Transverse colon (tissue), 4 donors: ENCODE measurements at places on chromosomes 3 and 15. TPM values are rescaled to one million over a fixed set of nuclear protein-coding genes. Genes with fewer than 3 reads are reported as not detected.

DNA sequence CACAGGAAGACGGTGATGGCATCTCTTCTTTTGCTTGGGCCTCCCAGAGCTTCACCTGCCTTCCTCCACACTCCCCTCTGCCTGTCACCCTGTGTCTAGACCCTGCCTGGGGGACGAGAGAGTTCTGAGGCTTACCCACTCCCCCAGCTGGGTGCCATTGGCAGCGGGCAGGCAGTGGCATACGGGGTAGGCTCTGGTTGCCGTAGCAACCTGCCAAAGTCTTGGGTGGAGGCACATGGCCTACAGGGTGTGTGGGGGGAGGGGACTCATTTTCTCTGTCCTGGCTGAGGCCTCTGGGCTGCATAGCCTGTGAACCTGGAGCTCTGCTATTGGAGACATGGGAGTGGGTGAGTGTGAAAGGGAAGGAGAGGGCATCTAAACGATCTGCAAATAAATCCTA is 4.4 kb downstream of the INSYN1 start:
- H3K36me3 ChIP-seq, result no peaks in the 10 kb centered on the region
- no peak overlapping the region for H3K27ac ChIP-seq
- peaks cover 9% of the 10 kb centered on the region for H3K4me1 ChIP-seq
- H3K4me3 ChIP-seq, result no peak overlapping the region

DNA sequence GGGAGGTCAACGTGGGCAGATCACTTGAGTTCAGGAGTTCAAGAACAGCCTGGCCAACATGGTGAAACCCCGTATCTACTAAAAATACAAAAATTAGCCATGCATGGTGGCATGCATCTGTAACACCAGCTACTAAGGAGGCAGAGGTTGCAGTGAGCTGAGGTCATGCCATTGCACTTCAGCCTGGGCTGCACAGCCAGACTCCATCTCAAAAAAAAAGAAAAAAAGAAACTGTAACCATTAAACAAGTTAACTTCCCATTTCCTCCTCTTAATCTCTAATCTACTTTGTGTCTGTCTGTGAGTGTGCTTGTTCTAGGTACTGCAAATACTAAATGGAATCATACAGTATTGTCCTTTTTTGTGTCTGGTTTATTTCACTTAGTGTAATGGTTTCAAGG is 2.7 kb downstream of the RBM6 start:
- H3K4me3 ChIP-seq, result no peak overlapping the region
- no peaks in the 10 kb centered on the region for H3K36me3 ChIP-seq
- no peak overlapping the region for H3K27ac ChIP-seq

Gene NMB
- total RNA-seq, result 2.3 TPM

DNA sequence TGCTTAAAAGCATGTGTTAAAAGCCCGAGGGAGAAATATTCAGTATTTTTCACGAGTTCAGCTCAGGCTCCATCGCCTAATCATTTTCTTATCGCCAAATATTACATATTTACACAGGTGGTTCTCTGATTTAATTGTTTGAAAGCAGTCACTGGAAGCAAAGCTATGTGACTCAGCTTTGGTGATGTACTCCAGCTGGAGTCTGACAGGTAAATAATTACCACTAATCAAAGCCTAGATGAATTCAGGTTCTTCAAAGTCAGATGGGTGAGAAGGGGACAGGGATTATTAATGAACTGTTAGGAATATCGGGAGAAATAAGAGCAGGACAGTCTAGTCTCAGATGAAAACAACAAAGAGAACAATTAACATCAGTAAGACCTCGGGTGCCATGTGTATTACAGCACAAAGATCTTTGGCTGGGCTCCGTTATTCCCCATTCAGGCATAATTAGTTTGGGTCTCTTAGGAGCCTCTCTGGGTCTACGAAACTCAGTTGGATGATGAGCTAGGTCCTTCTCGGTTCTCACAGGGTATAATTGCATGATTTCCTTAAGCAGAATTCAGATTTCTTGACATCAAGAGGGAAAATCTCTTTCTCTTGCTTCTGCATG is 331.7 kb upstream of the ADAMTS9 start:
- no peak for DNase-seq
- no peak overlapping the region for H3K27ac ChIP-seq
- no peak overlapping the region for H3K4me3 ChIP-seq
- no peaks in the 10 kb centered on the region for H3K36me3 ChIP-seq
- peaks cover 2% of the 10 kb centered on the region for H3K4me1 ChIP-seq

Gene ISLR
- 23.9 TPM for total RNA-seq

DNA sequence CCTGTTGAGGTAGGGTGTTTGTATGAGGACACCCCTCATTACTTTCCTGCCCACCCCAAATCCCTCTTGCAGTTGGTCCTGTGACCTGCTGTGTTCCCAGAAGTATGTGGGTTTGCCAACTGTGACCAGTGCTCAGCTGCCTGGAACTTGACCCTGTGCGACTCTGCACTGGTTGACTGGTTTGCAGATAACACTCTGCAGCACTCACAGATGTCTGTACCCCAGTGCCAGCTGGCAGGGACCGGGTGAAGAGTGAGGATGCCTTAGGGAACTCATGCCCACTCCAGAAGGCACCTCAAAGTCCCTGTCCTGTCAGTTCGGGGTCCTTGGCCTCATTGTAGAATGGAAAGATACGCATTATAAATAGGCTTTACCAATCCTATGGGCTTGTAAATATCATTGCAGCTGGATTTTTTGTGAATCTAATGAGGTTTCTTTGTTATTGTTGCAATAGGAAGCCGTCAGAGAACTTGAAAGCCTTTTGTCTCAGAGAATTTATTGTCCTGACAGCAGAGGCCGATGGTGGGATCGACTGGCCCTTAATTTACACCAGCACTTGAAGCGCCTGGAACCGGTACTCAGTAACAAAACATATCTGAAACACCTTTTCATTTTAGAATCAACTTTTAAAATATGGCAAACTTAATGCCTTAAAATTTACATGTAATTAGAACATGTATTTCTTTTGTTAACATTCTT is 18.2 kb downstream of the FAN1 start:
- H3K4me3 ChIP-seq, result no peak overlapping the region
- H3K36me3 ChIP-seq, result no peaks in the 10 kb centered on the region
- peak overlapping the region; percentile 55 for H3K27ac ChIP-seq
- H3K4me1 ChIP-seq, result peaks cover 4% of the 10 kb centered on the region
- DNase-seq, result no peak
- no peaks in the 10 kb centered on the region for H3K27me3 ChIP-seq

Gene GADL1
- total RNA-seq, result not detected

- no peaks in the 10 kb centered on the region for H3K27me3 ChIP-seq
- DNase-seq, result no peak
- H3K27ac ChIP-seq, result no peak overlapping the region
- H3K4me3 ChIP-seq, result no peak overlapping the region
Measured at GRCh38 chr15:74977599-74977998, 17.8 kb upstream of the SCAMP5 start.

DNA sequence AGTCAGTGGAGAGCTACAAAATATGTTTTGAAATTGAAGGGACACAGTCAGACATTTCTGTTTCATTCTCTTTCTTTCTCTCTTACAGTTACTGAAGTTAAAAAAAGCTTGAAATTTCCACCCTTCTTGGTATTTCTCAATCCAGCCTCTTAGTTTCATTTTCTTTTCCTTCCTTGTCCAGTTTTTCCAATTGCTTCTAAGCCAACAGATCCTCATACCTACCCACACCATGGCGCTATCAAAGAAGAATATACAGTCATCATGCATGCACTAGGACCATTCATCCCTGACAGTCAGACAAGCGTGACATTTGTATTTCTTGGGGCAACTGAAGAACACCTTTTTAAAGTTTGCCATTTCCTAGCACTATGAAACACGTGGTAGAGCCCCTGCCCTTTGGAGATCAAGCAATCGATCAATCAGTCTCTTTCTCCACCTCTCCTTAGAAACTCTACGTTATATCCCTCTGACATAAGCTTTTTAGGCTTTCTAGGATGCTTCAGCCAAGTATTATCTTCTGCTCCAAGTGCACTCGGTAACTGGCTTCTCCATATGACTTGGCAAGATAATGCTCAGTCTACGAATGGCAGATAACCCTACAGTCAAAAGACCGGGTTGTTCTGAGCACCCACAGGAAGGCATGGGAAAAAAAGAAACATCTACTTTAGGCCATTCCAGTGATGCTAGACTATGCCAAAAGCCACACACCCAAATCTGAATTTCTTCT is 65.4 kb downstream of the FBN1 start:
- peaks cover 11% of the 10 kb centered on the region for H3K4me1 ChIP-seq
- H3K4me3 ChIP-seq, result no peak overlapping the region
- H3K36me3 ChIP-seq, result no peaks in the 10 kb centered on the region
- no peaks in the 10 kb centered on the region for H3K27me3 ChIP-seq
- no peak for DNase-seq

GRCh38 chr3:79558943-79559342 is 208.9 kb downstream of the ROBO1 start:
- H3K27me3 ChIP-seq, result no peaks in the 10 kb centered on the region
- DNase-seq, result no peak
- no peaks in the 10 kb centered on the region for H3K4me1 ChIP-seq
- no peaks in the 10 kb centered on the region for H3K36me3 ChIP-seq
- no peak overlapping the region for H3K4me3 ChIP-seq
- H3K27ac ChIP-seq, result no peak overlapping the region

Gene ISL2
- not detected for total RNA-seq

Gene ACSBG1
- total RNA-seq, result not detected

GRCh38 chr3:27326629-27327545 is 42.3 kb downstream of the NEK10 start:
- no peaks in the 10 kb centered on the region for H3K36me3 ChIP-seq
- H3K27me3 ChIP-seq, result no peaks in the 10 kb centered on the region
- peak; percentile 25 for DNase-seq
- H3K4me1 ChIP-seq, result peaks cover 6% of the 10 kb centered on the region
- no peak overlapping the region for H3K4me3 ChIP-seq

DNA sequence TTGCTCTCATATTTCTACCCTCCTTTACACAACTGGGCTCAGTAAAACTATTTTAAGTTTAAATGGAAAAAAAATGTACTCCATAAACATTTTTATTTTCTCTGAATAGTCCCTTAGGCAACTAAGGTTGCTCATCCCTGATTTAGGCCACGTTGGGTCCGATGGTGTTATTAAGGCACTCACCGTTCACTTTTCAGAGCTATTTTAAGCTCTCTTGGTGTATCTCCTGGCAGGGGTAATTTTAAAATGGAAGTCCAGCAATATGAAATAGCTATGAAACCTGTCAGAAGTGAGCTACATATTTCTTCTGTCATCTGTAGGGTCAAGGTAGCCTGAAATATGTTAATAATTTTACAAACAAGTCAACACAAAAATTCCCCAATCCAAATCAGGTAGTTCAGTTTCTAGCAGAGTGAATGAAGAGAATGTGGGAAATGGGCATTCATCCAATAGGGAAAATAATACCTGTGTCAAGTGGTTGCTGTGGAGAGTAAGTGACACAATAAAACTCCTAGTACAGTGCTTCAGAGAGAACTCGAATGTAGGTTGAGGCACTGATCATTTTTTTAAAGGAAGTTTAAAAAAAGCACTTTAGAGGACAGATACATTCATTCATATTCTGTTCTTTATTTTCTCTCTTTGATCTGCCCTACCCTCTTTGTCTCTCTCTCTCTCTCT is 209.3 kb upstream of the FEZF2 start:
- no peak overlapping the region for H3K4me3 ChIP-seq
- H3K27me3 ChIP-seq, result no peaks in the 10 kb centered on the region

GRCh38 chr3:56294286-56294685 is 174.0 kb downstream of the ERC2 start:
- no peaks in the 10 kb centered on the region for H3K4me1 ChIP-seq
- no peak overlapping the region for H3K27ac ChIP-seq
- no peaks in the 10 kb centered on the region for H3K36me3 ChIP-seq
- no peak overlapping the region for H3K4me3 ChIP-seq

DNA sequence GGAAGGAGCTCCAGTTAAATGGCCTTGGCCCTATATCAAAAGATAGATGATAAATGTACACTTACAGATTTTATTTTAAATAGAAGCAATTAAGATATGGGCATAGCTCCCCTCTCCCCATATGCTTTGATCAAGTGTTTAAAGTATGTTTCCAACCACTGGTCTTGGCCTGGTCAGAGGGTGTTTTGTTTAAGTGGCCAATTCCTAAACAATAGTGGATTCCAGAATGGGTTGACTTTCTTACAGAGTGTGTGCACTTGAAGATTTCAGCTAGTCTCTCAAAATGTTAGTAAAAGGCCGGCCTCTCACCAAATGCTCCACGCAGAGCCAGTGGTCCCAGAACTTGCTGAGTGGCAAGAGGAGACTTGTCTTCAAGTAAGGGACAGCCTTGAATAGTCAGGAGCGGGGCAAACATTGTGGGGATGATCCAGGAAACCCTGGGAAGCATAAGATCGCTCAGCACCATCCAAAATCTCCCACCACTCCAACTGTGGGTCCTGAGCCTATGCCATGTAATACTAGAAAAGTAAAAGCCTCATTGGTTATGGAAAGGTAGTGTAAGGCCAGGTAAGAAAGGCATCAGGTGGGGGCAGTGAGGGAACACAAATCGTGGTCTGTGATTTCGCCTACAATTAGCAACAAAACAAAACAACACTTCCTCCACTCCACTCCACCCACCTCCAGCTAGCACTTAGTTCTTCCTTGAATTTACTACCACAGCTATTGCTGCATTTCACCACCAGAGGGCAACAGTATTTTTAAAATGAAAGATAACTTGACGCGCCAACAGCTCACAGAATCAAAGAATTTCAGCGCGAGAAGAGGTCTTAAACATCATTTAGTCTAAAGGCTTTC is 4.8 kb downstream of the RARRES1 start:
- DNase-seq, result peak; percentile 64
- no peak overlapping the region for H3K4me3 ChIP-seq
- peak overlapping the region; percentile 90 for H3K27ac ChIP-seq
- H3K4me1 ChIP-seq, result peaks cover 68% of the 10 kb centered on the region
- no peaks in the 10 kb centered on the region for H3K36me3 ChIP-seq

DNA sequence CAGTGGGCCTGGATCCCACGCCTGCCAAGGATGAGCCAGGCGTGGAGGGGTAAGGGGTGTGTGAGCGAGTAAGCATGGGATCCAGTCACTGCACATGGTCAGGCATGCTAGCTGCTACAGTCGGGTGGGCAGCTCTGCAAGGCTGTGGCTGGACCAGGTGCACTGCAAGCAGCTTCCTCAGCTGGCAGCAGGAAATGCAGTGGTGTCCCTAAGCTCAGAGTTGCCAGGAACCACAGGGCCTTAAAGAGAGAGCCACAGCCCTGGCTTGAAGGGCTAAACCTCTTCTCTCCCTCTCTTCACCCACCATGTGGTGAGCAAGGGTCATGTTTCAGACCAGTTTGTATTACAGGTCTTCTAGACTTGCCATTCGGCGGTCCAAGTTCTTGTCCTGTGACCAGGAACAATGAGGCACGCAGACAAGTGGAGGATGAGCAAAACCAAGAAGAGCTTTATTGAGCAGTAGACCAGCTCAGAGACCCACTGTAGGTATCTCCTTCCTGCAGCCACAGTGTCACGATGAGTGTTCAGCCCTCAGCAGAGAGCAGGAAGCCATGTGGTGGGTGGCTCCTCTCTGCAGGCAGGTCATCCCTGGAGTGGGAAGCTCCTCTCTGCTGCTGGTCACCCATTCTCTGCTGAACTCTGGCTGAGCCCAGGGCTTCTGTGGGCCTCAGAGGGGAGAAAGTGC is 511.9 kb downstream of the PYDC2 start:
- no peak overlapping the region for H3K27ac ChIP-seq
- no peak for DNase-seq
- no peaks in the 10 kb centered on the region for H3K4me1 ChIP-seq
- H3K4me3 ChIP-seq, result no peak overlapping the region
- no peaks in the 10 kb centered on the region for H3K27me3 ChIP-seq

Gene ARL6
- total RNA-seq, result 1.00 TPM

- no peak overlapping the region for H3K27ac ChIP-seq
- no peaks in the 10 kb centered on the region for H3K36me3 ChIP-seq
- H3K4me1 ChIP-seq, result no peaks in the 10 kb centered on the region
- no peaks in the 10 kb centered on the region for H3K27me3 ChIP-seq
Measured at GRCh38 chr3:66133050-66133757, 87.6 kb upstream of the SLC25A26 start.

Gene GCHFR
- 22.5 TPM for total RNA-seq
